NCI-H2227 treated with DMSO at 0.1 percent for 48 hours (cell line): ENCODE measurements at places on chromosomes 13 and 19.

GRCh38 chr19:16436780-16437332 is 34.9 kb downstream of the EPS15L1 start:
- no peak for DNase-seq

- DNase-seq, result no peak
Measured at GRCh38 chr19:51372649-51373504, at the start of gene NKG7. TSS of gene NKG7 (minus strand) at chr19:51372654. CDS start at chr19:51372535, 119 bp downstream.

GRCh38 chr13:20375871-20376270 is 143.8 kb upstream of the GJB6 start:
- no peak for DNase-seq

DNA sequence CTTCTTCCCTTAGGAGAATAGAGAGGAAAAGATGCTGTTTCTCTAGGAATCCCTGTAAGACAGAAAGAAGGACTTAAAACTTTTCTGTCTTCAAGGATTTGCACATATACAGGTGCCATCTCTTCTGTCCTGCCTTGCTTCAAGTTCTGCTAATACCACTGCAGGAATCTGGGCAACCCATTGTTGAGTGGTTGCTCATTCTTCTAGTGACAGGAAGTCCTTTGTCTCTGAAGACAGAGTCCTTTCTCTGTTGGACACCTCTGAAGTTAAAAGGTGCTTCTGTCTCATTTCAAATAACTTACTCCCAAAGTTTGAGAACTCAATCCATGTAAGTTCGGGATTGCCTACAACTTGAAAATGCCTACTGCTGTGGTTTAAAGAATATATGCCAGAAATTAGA is 114.4 kb upstream of the TMTC4 start:
- DNase-seq, result no peak

GRCh38 chr13:98451676-98452470 is 125.0 kb downstream of the STK24 start:
- no peak for DNase-seq

- DNase-seq, result no peak
Measured at GRCh38 chr13:108212886-108213285, 2.5 kb downstream of the LIG4 start.

GRCh38 chr19:45460807-45461347 is 6.9 kb upstream of the FOSB start:
- DNase-seq, result no peak

DNA sequence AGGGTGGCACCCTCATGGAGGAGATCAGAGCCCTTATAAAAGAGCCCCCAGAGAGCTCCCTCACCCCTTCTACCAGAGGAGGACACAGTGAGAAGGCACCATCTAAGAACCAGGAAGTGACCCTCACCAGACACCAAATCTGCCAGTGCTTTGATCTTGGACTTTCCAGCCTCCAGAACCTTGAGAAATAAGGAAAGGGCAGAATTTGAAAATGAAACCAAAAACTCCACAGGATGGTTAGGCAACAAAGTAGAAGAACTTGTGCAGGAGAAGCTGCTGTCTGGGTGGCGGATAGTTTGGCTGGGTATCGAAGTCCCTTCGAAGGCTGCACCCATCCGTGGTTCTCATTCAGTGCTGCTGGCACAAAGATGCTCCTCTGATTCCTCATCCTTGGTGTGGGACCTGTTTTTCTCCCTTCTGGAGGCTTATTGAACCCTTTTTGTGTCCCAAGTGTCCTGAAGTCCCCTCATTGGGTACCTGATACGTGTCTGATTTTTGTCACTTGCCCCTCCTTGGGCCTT is 130.8 kb downstream of the KDM4B start:
- DNase-seq, result no peak

GRCh38 chr13:93861818-93862217 is 617.7 kb downstream of the DCT start:
- DNase-seq, result no peak
